ENCODE measurements at places on chromosomes 1 and 21.

DNA sequence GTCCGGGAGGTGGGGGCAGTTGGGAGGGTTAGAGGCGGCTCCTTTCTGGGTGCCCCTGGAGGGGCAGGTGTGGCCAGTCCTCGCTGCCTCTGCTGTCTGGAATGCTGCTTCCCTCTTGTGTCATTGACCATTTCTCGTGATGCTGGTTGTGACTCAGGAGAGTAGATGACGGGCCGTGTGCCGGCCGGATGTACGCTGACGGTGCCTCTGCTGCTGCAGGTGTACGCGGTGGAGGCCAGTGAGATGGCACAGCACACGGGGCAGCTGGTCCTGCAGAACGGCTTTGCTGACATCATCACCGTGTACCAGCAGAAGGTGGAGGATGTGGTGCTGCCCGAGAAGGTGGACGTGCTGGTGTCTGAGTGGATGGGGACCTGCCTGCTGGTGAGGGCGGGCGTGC is 13.9 kb downstream of the PRMT2 start:
- DNase-seq: no peak

DNA sequence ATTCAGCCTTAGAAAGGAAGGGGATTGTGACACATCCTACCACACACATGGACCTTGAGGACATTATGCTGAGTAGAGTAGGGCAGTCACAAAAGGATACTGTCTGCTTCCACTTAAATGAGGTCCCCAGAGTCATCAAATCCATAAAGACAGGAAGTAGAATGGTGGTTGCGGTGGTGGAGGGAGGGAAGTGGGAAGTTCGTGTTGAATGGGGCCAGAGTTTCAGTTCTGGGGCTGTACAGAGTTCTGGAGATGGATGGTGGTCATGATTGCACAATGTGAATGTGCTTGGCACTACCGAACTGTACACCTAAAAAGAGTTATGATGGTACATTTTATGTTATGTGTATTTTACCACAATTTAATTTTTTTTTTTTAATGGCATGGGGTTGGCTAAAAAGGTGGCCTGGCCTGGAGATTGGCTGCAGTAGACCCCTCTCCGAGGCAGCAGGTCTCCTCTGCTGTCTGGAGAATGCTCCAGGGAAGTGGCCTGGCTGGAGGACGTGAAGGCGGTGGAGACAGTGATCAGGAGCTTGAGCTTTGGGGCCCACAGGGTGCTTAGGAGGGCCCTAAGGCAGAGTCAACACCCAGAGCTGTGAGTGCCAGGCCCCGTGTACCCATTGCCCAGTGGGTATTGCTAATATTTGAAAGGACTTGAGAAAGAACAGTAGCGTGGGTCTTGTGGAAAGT is 30.4 kb downstream of the IFNGR2 start:
- no peak for DNase-seq

- no peak for DNase-seq
Measured at GRCh38 chr1:53352561-53352960, 24.7 kb upstream of the LRP8 start.

DNA sequence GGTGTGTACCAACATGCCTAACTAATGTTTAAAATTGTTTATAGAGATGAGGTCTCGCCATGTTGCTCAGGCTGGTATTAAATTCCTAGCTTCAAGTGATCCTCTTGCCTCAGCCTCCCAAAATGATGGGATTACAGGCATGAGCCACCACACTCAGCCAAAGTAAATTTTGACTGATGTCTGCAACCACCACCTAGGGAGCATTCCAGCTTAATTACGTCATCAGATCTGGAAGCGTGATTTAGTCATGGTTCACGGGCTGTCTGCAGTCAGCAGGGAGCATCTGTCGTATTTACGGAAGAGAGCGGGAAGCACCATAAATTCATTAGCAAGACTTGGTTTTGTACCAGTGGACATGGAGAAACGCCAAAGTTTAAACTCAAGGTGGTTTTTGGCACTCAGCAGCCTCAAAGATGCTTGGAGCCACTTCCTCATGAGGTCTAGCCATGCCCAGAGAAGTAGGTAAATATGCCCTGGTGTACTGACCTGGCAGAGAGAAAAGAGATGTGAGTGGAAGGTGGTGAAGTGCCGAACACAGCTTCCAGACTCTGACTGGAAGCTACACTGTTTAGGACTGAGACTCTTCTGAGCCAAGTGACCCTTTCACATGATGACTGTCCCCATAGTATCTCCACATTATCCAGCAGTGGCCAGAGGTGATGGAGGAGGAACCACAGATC is 60.8 kb upstream of the SLC35F3 start:
- no peak for DNase-seq

GRCh38 chr21:45607021-45607908 is 36.3 kb upstream of the PCBP3 start:
- no peak for DNase-seq

DNA sequence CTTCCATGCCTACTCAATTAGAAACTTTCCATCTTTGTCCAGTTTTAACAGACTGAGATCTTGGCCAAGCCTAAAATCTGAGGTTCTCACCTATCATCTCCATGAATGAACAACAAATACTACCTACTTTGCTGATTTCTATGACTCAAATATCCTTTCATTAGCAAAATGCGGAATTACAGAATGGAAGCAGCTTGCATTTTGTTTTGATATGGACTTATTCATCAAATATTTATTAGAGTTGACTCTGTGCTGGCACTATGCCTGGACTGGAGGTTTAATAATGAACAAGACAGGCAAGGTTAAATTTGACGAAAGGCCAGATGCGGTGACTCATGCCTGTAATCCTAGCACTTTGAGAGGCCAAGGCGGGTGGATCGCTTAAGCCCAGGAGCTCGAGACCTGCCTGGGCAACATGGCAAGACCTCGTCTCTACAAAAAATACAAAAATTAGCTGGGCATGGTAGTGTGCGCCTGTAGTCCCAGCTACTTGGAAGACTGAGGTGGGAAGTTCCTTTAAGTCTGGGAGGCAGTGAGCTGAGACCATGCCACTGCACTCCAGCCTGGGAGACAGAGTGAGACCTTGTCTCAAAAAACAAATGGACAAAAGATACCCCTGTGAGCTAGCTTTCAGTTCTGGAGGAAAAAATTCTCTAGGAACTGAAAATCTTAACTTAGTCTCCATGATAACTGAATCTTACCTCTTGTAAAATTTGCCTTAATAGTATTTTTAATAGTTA is 29.4 kb upstream of the SOD1 start:
- no peak for DNase-seq
